Colonic mucosa (tissue), 4 donors: ENCODE measurements at places on chromosomes 13 and 19. TPM values are rescaled to one million over a fixed set of nuclear protein-coding genes. Genes with fewer than 3 reads are reported as not detected.

CDC34 gene
- 93.4 TPM for total RNA-seq

CRX gene
- total RNA-seq: not detected

DIRAS1 gene
- 1.7 TPM for total RNA-seq

PINLYP gene
- total RNA-seq: 0.52 TPM

SOX1 gene
- not detected for total RNA-seq

MAMSTR gene
- 0.35 TPM for total RNA-seq

PET100 gene
- total RNA-seq: 118 TPM

CGB8 gene
- total RNA-seq: not detected

DZIP1 gene
- 3.6 TPM for total RNA-seq

CXCL17 gene
- not detected for total RNA-seq
